ENCODE measurements at places on chromosomes 7 and 10.

GRCh38 chr10:76548716-76549115, 1088.9 kb downstream of the KCNMA1 start:
- no peak for DNase-seq

- no peak for DNase-seq
Observed at GRCh38 chr10:132229096-132229495, 42.3 kb downstream of the DPYSL4 start.

DNA sequence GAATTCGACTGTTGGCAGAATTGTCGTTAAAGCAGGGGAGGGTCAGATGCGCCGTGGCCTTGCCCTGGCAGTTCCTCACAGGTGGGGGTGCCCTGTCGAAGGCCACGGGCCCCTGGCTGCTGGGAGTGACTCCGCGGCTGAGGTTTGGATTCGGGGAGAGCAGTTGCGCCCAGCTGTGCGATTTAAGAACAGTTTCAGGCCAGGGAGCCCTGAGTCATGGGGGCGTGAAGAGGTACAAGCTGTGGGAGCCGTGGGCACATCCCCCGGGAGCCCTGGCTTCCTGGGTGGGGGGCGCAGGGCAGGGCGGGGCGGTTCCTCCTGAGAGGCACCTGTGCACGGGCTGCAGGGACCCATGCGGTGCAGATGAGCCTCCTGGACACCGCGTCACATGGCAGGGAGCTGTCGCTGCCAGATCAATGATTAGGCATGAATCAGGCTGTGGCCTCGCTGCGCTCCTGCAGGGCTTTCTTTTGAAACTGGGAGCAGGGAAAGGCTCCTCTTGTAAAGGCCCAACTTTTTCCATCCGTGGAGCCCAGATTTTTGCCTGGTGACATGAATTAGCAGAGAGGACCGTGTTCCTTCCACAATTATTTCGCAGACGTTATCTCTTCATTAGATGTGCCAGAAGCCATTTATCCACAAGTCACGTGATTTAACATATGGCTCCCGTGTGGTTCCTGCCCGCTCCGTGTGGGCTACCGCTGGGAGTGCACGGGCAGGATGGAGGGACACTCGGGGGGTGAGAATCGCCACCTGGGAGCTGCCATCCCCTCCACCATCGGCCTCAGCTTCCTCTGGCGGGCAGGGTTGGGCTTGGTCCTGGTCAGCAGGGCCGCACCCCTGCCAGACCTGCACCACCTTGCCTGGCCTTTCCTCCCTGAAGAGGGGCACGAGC, 918 bp downstream of the PWWP2B start:
- DNase-seq = peak; percentile 58

- DNase-seq = no peak
Observed at GRCh38 chr10:2145926-2146478, 408.7 kb upstream of the ADARB2 start.

- DNase-seq = no peak
Observed at GRCh38 chr7:157961731-157962457, 625.1 kb downstream of the DNAJB6 start.

DNA sequence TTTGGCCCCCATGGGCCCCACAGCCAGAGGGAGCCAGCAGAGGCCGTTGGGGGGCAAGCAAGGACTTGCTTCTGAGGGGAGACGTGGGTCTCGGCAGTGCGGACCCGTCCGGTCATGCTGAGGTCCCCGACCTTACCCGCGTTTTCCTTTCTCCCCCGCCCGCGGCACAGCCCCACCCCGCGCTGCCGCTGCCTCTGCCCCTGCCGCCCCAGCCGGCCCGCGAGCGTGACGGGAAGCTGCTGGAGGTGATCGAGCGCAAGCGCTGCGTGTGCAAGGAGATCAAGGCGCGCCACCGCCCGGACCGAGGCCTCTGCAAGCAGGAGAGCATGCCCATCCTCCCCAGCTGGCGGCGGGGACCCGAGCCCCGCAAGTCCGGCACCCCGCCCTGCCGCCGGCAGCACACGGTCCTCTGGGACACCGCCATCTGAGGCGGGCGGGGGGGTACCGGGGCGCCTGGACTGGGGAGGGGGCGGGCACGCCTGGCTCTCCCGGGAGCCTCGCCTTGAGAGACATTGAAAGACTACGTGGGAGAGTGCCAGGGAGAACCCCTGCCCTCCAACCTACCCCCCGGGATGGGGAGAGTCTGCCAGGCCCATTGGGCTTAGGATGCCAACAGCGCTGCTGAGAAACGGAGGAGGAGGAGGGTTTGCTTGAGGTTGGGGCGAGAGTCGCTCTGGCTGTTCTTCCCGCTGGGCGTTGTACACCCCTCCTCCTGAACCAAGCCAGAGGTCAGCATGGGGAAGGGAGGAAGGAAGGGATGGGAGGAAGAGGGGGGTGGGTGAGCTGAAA, 9.9 kb downstream of the NYAP1 start:
- peak; percentile 69 for DNase-seq

- no peak for DNase-seq
Observed at GRCh38 chr10:2625094-2625493, 442.3 kb upstream of the PFKP start.

DNA sequence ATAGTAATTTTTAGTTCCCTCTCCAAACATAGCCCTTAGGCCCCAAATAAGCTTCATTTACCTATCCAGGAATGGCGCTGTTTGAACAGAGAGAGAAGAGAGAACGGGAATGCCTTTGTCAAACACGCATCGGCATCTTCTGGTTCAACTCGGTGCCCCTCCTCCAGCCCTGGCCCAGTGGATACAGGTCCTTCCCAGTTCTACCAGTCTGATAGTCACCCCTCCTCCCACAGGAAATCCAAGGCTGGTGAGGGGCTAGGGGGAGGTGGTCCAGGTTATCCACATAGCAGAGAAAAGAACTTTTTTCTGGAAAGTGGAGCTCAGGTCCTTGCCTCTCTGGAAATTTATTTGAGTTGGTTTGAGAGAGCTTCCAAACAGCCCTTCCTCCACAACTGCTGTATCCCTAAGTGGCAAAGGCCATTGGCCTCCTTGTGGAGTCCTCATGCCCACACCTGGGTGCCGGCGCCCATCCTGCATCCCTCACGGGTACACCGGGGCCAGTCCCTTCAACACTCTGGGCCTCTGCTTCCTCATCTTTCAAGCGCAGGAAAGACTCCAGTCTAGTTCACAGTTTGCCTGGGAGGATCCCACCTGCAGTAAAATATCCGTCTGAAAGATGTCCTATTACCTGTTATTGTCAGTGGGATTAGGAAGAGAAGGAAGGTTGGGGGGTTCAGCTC, 287.4 kb downstream of the CELF2 start:
- no peak for DNase-seq

DNA sequence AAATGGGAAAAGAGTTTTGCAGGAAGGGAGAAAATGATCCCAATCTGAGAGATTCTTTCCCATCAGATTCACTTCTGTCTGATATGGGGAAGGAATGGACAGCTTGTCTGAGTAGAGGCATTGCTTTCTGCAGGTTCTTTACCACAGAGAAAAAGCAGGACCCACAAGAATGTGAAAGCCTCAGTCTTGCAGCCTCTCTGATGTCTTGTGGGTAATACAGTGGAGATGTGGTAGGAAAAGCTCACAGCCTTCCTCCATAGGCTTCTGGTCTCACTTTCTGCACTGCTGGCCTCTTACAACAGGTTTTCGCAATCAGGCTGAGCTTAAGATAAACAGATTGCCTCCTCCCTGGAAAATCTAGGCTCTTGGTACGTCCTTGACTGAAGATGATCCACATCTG, 551 bp downstream of the IFIT1 start:
- DNase-seq = no peak

DNA sequence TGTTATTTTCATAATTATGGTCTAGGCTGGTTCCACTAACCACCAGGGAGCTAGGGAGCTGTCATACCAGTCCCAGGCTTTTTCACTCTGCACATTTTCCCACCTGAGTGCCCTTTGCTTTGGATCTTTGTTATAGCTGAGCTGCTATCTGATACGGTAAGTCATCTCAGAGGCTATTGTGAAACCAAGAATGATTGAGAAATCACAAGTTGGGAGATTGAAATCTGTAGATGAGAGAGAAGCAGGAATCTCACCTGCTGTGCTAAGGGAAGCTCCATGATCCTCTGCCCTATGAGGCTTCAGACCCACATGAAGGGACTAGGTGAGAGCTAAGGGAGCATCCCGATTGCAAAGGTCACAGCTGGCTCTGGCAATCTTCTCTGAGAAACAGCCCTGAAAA, 307.8 kb downstream of the REEP3 start:
- DNase-seq = no peak

DNA sequence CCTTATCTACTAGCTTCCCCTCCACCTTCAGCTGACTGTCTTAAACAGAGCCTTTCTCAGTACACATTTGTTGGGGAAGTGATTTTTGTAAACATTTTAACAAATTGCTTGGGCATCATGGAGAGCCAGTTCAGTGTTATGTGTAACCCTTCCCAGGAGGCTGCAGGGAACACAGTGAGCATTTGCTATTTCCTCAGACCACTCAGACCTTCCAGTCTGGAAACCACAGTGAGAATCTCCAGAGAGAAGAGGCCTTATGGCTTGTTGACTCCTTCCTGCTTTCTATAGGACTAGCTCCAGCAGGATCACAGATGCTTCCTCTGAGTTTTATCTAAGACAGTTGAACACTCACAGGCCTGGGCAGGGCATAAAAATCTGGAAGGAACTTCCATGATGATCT, 409.8 kb upstream of the NPVF start:
- DNase-seq = no peak

GRCh38 chr7:150755473-150756099, 18.4 kb downstream of the GIMAP5 start:
- no peak for DNase-seq

GRCh38 chr7:79547132-79547531, 93.7 kb upstream of the MAGI2 start:
- no peak for DNase-seq

DNA sequence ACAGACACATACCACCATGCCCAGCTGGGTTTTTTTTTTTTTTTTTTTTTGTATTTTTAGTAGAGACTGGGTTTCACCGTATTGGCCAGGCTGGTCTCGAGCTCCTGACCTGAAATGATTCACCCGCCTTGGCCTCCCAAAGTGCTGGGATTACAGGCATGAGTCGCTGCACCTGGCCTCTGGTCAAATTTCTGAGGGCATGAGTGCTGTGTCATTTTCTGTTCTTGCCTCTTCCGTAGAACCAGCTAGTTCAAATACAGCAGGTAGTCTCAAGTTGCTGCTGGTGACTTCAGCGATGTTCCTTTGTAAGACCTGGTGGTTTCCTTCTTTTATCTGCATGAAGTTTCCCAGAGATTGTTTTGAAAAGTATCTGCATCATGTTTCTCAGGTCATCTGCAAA, 134.8 kb upstream of the SHH start:
- no peak for DNase-seq

DNA sequence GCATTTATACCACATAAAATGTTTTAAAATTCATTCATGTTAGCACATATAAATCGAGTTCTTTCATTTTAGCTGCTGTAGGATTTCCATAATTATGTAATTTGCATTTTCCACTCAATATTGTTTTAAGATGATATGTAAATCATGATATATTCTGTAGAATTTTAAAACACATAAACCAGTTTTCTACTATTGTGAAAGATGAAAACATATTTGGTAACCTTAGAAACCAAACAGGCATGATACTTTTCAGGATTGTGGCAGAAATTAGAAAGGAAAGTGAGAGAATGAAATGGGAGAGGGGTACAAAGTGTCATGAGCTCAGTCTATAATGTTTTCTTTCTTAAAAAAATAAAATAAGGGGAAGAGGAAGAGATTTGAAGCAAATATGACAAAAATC, 269.3 kb downstream of the PPP1R3A start:
- no peak for DNase-seq

- no peak for DNase-seq
Observed at GRCh38 chr10:26528048-26528447, 89.9 kb downstream of the APBB1IP start.

GRCh38 chr7:84482476-84482875, 287.9 kb upstream of the SEMA3A start:
- no peak for DNase-seq

- no peak for DNase-seq
Observed at GRCh38 chr10:43573250-43574000, 991 bp downstream of the ZNF239 start.

DNA sequence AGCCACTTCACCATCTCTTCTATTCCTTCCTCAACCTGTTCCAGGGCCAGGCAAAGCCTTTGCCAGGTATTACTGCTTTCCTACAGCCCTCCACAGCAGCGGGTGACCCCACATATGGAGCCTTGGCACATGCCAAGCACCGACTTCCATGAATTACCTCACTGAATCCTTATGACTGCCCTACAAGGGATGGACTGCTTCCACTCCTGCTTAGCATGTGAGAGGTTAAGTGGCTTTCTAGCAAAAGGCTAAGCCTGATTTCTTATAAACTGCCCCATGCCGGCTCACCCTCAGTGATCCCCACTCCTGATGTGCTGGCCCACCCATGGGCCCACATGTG, 44.0 kb upstream of the PDLIM1 start:
- no peak for DNase-seq

- no peak for DNase-seq
Observed at GRCh38 chr7:93188870-93189634, 37.2 kb downstream of the HEPACAM2 start.

GRCh38 chr7:116518961-116519360, 5.9 kb upstream of the CAV1 start:
- no peak for DNase-seq

GRCh38 chr7:29309041-29309854, 114.7 kb downstream of the CHN2 start:
- DNase-seq = no peak

DNA sequence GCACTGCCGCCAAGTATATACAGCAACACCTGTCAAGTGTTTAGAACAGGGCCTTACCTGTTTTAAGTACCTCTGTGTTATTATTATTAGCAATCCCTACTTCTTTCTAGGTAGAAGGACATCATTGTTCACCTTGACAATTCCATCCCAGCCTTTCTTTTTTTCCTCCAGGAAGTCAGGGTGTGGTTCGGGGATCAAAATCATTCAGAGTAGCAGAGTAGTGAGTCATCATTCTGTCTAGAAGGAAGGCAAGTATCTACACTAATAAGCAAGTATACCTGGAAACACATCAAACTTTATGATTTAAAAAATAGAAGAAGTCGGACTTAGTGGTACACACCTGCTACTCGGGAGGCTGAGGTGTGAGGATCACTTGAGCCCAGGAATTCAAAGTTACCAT, 25.5 kb upstream of the CAPZA2 start:
- DNase-seq = no peak

DNA sequence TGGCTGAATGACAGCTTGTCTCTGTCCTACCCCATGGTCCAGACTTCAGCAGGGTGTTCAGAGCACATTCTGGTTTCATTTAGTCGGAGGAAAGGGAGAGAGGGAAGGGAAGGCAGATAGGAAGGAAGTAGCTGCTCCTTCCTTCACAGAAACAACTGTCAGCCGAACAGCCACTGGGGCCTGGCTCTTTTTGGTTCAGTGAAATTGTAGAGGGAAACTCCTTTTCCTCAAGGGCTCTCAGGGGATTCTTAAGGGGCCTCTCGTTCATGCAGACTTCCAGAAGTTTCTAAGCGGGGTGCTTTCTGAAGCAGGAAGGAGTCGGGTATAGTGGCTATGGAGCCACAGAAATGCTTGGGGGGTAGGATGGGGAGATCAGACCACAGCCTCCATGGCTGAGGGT, 56.4 kb downstream of the TLL2 start:
- no peak for DNase-seq

All from left ventricle myocardium superior (tissue), 1 donor.